Myocyte (in vitro differentiated cells): ENCODE measurements at places on chromosomes 7 and 10.

GRCh38 chr10:130708465-130709070 is 572.4 kb downstream of the GLRX3 start:
- DNase-seq: no peak

GRCh38 chr10:79250259-79250658 is 97.0 kb upstream of the PPIF start:
- no peak for DNase-seq

GRCh38 chr7:44100458-44101302 is 3.5 kb upstream of the AEBP1 start:
- DNase-seq: peak; percentile 98

DNA sequence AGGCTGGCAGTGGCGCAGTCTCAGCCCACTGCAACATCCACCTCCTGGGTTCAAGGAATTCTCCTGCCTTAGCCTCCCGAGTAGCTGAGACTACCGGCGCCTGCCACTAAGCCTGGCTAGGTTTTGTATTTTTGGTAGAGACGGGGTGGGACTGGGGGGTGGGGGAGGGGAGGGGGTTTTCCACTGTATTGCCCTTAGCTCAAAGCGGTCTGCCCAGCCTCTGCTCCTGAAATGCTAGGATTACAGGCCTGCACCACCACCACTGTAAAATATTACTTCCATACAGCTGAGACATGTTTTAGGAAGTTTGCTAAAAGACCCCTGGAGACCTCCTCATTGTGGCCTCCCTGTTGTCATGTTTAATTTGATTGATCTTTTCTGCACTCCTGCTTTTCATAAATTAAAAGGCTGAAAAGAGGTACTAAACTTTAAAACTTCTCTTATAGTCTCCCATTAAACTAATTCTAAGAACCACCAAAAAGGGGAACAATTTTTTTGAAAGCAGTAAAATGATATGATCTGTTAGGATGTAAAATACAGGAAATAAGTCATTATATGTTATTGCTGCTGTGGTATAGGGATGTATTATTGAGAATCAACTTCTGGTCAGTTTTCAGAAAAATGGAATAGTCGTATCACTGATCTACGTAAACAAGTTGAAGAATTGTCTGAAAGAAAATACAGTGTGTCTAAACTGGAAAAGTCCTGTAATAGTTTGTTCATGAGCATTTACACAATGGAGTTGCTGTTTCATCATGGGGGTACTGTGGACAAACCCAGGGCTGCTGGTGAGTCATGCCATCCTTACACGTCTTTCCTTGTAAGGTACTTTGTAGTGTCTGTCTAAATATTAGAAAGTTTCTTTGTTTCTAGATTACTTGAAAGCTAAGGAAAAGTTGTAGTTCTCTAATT is 72.9 kb upstream of the TMEM248 start:
- peak; percentile 24 for DNase-seq

- peak; percentile 61 for DNase-seq
Measured at GRCh38 chr10:5585517-5586206, 60.9 kb downstream of the CALML3 start.

DNA sequence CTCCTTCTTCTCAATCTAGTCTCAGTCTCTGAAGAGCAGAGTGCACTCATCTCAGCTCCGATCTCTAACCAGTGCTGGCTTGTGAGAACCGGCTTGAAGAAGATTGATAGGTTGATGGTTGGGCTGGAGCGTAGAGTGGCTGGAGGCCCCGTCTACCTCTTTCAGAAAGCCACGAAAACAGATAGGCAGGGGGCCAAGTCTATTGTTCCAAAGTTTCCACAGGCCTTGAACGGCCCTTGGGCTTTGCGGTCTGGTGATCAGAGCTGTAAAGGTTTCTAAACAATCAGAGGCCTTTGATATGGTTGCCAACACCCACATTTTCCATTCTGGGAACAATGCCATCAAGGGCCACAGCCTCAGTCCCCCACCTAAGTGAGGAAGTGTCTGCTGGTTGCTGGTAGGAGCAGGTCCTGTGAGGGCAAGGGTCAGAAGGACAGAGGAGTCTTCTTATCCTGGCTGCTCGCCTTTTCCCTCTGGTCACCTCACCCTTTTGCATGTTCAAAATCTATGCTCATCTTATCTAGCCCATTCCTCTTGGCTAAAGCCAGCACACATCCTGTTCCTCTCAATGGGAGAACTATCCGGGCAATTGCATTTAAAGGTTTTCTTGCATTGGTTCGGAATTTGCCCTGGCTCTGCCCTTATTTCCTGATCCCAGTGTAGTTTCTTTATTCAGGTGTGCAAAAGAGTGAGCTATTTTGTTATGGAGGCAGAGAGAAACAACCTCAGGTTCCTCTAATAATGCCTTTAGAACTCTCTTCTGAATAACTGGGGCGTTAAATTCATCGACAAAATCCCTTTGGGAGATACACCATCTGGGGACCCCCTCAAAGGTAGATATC is 70.3 kb upstream of the KMT2E start:
- no peak for DNase-seq

GRCh38 chr10:77417359-77417758 is 220.2 kb downstream of the KCNMA1 start:
- DNase-seq: no peak

- no peak for DNase-seq
Measured at GRCh38 chr10:84548869-84549268, 220.5 kb downstream of the CCSER2 start.

GRCh38 chr7:108112683-108113082 is 17.5 kb downstream of the LAMB4 start:
- no peak for DNase-seq

GRCh38 chr7:24244554-24244953 is 39.4 kb upstream of the NPY start:
- no peak for DNase-seq

DNA sequence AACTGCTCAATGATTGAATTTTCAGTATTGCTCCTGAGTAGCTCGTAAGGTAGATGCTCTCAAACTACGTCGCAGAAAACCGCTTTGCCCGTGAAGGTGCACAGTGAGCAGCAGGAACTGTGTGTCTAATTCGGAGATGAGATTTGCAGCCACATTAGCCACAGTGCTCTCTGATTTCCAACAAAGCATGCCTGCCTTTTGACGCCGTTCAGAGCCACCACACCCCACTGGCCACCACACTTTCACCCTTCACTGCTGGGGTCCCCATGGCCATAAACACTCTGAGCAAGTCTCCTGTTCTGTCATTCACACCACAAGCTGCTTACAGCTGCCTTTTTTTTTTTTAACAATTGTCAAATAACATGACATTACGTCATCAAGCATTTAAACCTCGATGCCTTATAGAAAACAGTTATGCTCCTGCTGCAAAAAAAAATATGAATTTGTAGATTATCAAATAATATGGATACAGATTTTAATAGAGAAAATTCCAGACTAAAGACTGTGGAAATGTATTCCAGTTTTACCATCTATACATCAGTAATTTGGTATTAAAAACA is 578.8 kb upstream of the PFKP start:
- no peak for DNase-seq

DNA sequence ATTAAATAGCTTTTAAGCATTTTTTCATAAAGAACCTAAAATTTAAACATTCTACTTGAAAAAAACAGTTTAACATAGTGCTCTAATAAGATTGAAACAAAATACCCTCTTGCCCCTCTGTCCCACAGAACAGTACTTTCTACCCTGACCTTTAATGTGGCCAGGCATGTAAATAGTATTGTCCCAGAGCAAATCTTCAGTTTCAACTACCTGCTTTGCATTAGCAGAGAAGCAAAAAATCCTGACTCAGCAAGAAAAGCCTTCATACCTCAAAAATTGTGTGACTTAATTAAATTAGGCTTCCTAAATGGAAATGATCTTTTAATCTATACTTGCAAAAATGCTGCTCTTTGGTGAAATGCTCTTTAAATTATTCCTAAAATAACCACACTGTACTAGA is 237.4 kb upstream of the AOAH start:
- no peak for DNase-seq

GRCh38 chr7:638256-639011 is 88.1 kb upstream of the DNAAF5 start:
- DNase-seq: no peak

DNA sequence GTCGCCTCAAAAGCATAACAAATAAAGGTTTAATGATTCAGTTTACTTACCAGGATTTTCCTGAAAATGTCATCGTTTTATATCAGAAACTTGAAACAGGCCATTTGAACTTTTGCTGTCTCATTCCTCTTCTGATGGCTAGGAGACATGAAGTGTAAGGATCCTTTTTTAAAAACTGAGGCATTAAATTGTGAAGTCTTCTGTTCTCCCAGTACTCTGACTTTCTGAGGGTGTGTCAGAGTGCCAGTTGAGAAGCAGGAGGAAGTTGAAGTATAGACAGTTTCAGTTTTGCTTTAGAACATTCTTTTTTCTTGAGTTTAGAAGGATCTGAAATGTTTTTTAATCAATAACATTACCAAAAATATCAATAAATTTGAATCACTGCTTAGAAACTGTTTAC is at the start of gene SAMD9L:
Gene SAMD9L (minus strand): TSS at position 242 of the 400 bp plus-strand sequence. CDS start 12,414 bp downstream, outside the sequence.
- DNase-seq: peak; percentile 64

- no peak for DNase-seq
Measured at GRCh38 chr10:120085096-120085796, 192.7 kb downstream of the SEC23IP start.

GRCh38 chr10:100966887-100967286 is 2.4 kb upstream of the SEMA4G start:
- no peak for DNase-seq

DNA sequence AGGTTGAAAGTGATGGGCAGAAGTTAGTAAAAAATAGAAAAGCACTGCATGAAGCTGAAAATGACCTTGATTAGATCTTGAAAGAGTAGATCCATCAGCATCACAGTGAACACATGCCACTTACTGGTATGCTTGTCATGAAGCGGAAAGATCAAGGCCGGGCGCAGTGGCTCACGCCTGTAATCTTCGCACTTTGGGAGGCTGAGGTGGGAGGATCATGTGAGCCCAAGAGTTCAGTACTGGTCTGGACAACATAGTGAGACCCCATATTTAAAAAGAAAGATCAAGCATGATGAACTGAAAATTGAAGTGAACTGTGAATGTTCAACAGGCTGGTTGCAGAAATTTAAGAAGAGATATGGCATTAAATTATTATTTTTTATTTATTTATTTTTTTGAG is 18.0 kb downstream of the LCOR start:
- no peak for DNase-seq

DNA sequence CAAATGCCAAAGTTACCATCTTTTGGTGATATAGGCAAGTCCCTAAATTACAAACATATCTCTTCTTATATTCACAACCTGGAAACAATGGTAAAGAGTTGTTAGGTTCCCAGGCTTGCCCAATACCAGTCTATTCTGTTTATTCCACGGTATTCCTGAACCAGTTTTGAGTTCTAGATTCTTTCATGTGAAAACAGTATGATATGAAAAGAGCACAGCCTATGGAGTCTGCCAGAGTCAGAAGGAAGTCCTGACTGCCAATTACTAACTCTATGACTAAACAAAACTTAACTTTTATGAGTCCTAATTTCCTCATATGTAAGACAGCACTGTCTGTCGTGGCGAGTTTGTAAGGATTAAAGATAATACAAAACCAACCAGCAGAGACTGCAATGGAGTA is 5.6 kb downstream of the ABI1 start:
- DNase-seq: no peak
